ENCODE measurements at places on chromosomes 5 and 9.

- DNase-seq = no peak
These were observed 47.5 kb upstream of the ORM1 start for GRCh38 chr9:114275246-114276004.

DNA sequence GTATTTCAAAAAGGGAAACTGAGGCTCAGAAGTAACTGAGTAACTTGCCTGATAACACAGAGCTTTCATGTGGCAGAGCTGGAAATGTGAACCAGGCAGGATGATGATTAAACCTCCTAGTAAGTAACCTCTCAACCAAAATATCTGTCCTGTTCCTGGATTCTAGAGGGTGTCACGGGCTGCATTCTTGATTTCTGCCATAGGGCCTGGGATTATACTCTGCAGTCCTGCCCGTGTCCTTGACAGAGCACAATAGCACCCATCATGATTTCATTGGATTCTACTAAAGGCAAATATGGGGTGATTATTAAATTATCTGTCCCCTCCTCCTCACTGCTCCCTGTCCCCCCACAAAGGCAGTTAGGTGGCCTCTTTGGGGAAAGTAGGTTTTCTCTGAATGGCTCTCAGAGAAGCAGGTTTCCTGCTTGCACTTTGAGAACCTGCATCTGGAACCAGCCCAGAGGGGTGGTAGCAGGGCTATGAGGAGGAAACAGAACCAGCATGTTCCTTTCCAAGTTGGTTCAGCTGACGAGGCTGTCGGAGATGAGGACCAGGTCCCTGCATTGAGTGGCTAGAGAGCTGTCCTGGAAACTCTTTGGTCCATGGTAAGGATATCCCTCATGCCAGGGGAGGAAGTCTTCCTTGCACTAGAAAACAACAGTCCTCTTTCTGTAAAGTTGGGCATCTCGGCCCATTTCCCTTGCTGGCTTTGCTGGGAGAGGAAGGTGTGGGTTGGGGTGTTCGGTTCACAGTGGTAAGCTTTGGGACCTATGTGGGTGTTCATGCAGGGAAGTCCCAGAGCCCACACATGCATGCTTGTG lies 36.6 kb downstream of the PPARGC1B start:
- no peak for DNase-seq

GRCh38 chr9:99602854-99603253 lies 218.8 kb upstream of the NR4A3 start:
- DNase-seq = no peak

DNA sequence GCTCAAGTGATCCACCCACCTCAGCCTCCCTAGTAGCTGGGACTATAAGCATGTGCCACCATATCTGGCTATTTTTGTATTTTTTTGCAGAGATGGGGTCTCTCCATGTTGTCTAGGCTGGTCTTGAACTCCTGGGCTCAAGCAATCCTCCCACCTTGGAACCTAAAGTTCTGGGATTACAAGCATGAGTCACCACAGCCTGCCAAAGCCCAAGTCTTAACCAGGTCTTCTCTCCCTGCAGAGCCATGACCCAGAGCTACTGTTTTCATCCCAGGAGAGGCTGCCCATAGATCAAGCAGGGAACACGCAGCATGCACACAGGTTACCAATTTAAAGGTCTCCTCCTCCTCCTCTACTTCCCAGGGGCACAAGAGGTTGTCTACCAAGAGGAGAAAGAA lies 29.7 kb downstream of the PCDHGC5 start:
- DNase-seq = no peak

DNA sequence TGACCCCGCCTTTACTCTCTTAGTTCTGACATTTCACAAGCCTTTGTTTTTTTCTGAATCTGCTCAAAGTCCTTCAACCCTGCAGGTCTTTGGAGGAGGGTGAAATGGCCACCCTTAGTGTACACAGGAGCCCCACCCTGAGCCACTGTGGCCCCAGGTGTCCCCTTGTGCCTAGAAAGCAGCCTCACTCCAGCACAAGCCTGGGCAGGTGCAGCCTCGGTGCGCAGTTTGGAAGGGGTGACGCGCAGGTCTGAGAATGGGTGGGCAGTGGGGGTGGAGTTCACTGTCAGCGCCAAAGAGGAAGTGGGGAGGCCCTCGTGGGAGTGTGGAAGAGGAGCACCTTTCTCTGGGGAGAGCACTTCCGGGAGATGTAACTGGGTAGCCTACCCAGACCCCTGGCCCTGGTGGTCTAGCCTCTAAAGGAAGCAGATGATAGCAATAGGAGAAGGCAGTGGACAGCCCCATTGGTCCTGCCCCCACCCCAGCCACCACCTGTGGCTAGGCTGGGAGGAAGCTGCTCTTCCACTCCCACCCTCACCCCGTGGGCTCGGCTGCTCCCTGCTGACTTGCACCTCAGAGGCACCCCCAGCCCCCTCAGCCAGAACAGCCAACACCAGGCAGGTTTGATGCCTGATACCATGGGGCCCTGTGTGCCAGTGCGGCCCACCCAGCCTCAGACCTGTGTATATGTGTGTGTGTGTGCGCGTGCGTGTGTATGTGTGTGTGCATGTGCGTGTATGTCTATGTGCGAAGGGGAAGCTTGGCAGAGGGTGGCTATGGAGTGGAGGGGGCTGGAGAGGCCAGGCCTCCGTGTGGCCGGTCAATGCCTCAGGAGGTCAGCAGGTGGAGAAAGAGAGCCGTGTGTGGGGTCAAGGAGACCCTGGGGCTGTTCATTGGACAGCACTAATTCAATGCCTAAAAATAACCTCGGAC lies 16.8 kb upstream of the DAB2IP start:
- DNase-seq = no peak

DNA sequence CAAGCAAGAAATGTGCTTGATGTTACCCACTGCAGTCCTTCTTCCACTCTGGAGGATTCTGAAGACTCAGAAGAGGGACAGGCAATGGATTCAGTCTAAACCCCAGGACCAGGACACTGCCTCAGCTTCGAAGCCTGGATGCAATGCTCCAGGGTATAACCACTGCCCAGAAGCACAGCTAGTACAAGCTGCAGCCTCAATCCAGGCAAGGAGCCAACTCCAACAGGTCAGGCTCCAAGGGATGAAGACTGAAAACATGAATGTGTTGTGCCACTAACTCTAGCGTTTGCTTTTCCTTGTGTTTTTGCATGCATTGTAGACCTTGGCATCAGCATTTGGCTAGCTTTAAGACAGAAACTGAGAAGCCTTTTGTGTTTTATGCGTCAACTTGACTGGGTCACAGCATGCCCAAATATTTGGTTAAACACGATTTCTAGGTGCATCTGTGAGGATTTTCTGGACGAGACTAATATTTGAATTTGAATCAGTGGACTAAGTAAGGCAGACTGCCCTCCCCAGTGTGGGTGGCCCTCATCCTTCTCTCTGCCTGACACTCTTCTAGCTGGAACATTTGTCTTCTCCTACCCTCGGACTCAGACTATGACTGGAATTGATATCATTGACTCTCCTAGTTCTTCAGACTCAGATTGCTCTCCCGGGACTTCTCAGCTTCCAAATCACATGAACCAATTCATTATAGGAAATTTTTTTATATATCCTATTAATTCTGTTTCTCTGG lies 20.5 kb upstream of the GPX3 start:
- DNase-seq = no peak

DNA sequence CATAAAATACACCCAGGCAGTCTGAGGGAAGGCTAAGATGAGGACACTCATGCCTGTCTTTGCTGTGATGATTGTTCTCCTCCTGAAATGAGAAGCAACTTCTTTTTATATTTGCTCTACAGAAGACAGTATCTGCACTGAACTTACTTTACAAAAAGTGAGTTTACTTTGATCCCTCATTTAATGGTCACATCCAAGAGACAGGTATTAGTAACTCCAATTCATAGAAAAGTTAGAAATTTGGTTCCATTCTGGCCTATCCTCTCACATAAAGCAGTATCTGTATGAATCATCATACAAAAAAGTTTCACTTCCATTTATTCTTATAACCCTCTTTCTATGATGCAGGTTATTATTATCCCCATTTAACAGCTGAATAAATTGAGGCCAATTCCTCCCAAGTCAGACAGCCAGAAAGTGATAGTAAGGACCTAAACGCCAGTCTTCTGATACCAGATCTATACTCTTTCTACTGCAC lies 15.2 kb downstream of the TSTD2 start:
- no peak for DNase-seq

- DNase-seq = no peak
These were observed 974 bp downstream of the CCDC69 start for GRCh38 chr5:151222790-151223446.

DNA sequence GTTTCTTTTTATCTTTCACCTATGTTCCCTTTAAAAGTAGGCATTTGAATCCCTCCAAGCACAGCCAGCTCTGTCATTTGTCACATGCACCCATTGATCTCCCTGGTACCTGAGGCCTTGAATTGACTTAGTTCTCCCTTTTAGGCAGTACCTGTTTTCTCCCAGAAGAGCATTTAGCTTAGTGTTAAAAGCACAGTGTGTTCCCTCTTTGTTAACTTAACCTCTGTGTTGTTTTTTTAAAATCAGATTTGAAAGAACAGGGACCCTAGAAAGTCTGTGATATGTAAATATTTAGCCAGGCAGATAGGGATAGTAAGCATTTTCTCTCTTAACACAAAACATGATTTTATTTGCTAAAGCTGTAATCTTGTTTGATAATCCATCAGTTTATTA lies 113.8 kb upstream of the SPATA31D4 start:
- DNase-seq = no peak

DNA sequence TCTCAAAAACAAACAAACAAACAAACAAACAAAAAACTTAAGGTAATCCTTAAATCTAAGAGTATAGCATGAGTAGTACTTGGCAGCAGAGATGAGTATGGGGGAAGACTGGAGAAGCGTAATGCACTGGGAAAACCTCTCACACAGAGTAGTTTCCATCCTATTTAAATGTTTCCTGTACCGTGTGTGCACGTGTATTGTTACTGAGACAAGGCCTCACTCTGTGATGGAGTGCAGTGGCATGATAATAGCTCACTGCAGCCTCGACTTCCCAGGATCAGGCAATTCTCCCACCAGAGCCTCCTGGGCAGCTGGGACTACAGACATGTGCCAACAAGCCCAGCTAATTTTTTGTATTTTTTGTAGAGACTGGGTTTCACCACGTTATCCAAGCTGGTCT lies 2.9 kb downstream of the UIMC1 start:
- DNase-seq = no peak

GRCh38 chr5:124025306-124025845 lies 513.4 kb downstream of the CSNK1G3 start:
- no peak for DNase-seq

DNA sequence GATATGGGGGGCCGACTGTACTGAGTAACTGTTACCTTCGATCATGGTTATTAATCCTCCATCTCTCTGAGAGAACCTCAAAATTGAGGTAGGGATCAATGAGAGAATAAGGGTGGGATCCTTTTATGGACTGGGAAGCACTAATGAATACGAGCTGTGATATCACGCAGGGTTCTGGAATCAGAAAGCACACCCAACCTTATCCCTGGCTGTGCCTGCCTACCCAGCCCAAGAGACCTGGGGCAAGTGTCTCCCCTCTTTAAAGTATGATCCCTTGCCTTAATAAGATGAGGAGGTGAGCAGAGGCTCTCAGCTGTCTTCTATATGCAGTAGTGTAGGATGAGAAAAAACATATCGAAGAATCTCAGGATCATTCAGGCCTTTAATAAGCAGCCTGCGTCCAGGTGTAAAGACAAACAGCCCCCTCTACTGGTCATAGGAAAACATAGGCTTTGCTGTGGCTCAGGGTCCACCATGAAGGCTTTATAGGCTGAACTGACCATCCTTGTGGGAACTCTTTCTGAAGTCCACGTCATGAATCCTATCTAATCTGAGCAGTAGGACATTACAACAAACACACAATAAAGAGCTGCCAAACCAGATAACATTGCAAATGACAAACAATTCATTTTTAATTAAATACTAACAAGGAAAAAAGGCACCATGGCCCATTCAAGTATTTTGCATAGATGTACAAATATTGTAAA lies 16.8 kb downstream of the NIPAL4 start:
- no peak for DNase-seq

- DNase-seq = no peak
These were observed 52.5 kb downstream of the CXXC5 start for GRCh38 chr5:139700711-139701055.

GRCh38 chr5:80926979-80927656 lies 33.0 kb upstream of the RASGRF2 start:
- no peak for DNase-seq

DNA sequence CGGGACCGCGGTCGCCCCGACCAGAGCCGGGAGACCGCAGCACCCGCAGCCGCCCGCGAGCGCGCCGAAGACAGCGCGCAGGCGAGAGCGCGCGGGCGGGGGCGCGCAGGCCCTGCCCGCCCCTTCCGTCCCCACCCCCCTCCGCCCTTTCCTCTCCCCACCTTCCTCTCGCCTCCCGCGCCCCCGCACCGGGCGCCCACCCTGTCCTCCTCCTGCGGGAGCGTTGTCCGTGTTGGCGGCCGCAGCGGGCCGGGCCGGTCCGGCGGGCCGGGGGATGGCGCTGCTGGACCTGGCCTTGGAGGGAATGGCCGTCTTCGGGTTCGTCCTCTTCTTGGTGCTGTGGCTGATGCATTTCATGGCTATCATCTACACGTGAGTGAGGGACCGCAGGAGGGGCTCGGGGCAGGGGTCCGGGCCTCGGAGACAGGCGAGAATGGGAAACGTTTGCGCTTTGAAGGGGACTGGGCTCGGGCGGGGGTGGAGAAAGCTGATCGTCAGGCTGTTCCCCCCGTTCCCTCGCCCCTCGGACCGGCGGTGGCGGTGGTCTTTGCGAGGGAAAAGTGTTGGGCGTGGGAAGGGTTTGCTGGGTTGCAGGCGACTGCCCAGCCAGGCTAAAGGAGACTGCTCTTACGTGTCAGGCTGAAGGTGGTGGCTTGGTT lies 457 bp downstream of the UGCG start:
- peak; percentile 60 for DNase-seq

DNA sequence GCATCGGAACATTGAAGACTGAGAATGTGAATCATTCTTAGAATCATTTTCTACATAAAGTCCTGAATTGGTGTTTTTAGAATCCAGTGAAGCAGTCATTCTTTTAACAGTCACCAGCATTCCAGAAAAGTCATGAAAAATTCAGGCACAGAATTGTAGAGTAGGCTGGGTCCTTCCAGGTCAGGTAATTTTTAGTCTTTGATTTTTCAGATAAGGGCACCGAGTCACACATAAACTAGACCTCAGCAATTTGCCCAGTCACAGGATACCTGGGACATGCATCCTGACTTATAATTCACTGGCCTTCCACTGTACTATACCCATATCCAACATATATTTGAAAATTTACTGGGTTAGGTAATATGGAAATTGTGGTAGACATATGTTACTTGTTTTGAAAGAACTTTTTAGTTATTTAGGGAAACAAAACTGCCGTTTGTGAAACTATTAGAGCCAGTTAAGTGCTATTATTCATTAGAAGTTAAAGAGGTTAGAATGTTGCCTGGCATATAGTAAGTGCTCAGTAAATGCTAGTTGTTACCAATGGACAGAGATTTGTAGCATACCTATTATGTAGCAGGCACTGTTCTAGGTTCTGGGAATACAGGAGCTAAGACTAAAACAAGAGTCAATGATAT lies 10.9 kb downstream of the MAN2A1 start:
- DNase-seq = no peak

DNA sequence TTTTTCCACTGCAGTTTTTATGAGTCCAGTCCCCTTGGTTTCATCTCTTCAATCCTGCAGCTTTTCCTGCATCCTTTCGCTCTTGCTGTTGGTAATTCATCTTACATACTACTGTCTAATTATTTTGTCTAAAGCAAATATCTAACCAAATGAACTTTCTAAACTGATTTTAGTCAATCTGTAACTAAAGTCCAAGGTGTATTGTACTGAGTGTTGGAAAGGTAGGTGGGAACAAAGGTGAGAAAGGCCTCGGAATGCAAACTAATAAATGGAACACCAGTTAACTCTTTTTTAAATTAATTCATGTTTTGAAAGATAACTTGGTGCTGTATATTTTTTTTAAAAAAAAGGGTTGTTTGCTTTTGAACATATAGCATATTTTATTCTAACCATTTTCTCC lies 152.7 kb upstream of the CYLC2 start:
- DNase-seq = no peak
